ENCODE measurements at places on chromosomes 3 and 15.

GRCh38 chr3:100075851-100076730, 38.2 kb downstream of the FILIP1L start:
- DNase-seq, result no peak

- DNase-seq, result no peak
Observed at GRCh38 chr3:47028146-47028545, 48.7 kb downstream of the NBEAL2 start.

DNA sequence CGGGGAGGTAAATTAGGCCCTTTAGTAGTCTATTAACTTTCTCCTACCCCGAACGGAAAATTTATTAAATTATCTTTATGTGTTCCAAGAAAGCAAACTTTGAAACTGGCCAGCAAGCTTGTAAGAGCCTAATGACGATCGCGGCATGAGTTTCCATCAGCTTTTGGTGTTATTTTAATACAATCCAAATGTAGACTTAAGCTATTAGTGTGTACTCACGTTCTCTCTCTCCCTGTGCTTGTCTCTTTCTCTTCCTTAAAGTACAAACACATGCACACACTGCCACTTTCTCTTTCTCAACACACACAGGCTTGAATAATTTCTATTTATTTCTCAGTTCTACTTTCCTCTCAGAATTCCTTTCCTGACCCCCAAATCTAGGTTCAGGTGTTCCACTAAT, 108.8 kb upstream of the MME start:
- peak; percentile 8 for DNase-seq

- no peak for DNase-seq
Observed at GRCh38 chr15:86650094-86650493, 570.4 kb downstream of the AGBL1 start.

DNA sequence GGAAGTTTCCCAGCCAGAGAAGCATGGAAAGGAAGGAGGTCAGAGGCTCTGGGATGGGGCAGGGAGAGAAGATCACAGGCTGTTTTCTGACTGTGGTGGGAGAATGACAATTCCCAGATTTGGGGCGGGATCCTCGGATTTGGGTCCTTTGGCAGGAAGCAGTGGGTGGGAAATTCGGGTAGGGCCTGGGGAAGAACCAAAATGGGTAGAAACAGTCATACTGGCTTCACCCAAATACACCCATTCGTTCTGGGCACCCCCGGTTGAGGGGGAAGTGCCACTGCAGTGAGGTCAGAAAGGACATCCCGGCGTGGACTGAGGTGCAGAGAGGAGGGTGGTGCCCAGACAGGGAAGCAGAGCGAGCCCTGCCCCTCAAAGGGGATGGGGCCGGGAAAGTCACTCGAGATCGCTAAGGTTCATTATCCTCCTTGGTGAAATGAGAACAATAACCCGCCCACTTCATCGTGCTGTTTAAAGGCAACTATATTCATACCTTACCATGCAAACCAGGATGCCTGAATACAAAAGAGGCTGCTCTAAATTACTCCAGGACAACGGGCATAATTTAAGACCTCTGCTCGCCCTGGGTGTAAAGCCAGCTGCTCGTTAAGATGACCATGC, 28.8 kb downstream of the TNK2 start:
- no peak for DNase-seq

- peak; percentile 20 for DNase-seq
Observed at GRCh38 chr3:80733522-80734176, 965.9 kb upstream of the ROBO1 start.

DNA sequence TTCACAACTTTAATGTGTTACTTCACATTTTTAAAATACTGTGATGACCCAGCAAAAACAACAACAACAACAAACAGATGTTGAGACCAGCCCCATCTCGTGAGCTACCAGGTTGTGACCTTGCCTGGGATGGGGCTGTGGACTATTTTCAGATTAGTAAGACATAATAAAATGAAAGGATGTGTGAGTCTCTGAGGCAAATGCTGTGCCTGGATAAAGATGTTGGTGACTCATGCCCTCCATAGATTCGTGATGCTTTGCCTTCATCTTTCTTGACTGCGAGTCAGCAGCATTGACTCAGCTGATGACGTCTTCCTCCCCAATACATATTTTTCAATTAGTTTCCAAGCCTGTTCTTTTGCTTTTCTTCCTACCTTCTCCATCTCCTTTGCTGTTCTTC, 453.0 kb upstream of the CFAP20DC start:
- DNase-seq, result no peak

DNA sequence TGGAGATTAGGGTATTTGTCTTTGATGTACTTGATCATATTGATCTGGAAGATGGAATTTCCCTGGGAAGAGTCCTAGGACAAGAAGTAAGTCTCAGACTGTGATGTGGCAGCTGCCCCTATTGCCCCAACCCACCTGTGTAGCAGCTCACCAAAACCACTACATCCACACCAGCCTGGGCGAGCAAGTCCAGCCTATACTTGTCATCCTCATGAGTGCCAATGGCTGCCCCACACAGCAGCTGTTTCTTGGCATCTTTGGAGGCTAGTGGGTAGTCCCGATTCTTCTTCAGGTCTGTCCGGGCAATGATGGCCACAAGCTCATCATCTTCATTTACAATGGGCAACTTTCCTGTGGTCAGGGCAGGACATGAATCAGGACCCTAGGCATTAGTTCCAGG, 2.7 kb downstream of the IMPDH2 start:
- no peak for DNase-seq

- peak; percentile 75 for DNase-seq
Observed at GRCh38 chr3:142628801-142629200, 32.6 kb downstream of the PLS1 start.

DNA sequence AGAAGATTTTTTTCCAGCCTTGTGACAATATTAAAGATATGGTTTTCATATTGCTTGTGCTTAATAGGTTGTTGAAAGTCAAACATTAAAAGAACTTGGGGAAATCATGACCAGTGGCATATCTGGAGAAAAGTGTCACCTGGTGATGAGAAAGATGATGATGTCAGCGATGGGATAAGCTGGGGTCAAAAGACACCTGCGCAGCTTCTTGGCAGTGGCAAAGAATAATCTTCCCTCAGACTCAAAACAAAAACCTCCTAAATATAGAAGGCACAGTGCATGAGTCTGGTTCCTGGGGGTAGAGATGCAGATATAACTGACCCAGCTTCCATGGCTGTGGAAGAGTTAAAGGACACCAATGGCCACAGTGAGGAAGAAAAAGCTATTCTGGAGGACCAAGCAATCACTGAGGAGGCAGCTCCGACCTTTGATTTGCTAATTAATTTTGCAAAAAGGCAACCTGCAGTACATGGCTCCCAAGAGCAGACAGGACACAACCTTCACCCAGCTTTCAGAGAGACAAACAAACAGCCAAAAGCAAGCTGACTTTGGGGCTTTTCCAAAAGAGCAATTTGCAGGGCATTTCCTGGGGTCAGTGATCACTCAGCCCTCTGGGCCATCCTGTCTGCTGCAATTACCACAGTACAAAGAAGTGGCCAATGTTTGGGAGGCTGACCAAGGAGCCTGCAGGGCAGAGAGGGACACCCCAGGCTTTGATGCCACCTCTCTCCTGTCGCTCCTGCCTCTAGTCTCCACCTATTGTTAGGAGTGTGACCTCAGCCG, 17.6 kb upstream of the SEMA5B start:
- no peak for DNase-seq

- DNase-seq, result no peak
Observed at GRCh38 chr3:73668391-73668790, 43.6 kb upstream of the PDZRN3 start.

- peak; percentile 70 for DNase-seq
Observed at GRCh38 chr3:178203165-178203564, 333.1 kb upstream of the KCNMB2 start.
